ENCODE measurements at places on chromosomes 6 and 20.
A peak's percentile ranks its signal among the peaks of the same experiment; 100 is the strongest.

GRCh38 chr6:131613296-131613925 lies 14.6 kb downstream of the MED23 start:
- DNase-seq, result no peak

- DNase-seq, result no peak
These were observed 70.1 kb upstream of the CNKSR3 start for GRCh38 chr6:154580397-154581135.

- DNase-seq, result peak; percentile 8
These were observed 7.0 kb downstream of the DYNLRB1 start for GRCh38 chr20:34522969-34523871.

DNA sequence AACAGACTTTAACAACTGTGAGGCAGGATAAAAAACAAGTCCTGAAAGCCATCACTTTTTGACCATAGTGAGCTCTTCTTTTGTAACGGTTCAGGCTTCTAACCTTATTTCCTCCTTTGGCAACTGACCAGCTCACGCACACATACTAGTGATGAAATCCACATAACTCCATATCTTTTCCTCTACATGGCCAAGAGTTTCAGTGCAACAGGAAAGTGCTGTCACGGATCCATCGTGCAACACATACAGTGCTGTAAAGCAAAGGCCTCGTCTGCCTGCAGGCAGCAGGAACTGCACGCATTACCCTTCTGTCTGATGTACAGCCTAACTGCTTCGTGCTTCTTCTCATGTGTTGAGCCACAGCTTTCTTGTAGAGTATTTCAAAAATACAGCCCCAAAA lies 108.5 kb downstream of the EPM2A start:
- DNase-seq, result no peak

DNA sequence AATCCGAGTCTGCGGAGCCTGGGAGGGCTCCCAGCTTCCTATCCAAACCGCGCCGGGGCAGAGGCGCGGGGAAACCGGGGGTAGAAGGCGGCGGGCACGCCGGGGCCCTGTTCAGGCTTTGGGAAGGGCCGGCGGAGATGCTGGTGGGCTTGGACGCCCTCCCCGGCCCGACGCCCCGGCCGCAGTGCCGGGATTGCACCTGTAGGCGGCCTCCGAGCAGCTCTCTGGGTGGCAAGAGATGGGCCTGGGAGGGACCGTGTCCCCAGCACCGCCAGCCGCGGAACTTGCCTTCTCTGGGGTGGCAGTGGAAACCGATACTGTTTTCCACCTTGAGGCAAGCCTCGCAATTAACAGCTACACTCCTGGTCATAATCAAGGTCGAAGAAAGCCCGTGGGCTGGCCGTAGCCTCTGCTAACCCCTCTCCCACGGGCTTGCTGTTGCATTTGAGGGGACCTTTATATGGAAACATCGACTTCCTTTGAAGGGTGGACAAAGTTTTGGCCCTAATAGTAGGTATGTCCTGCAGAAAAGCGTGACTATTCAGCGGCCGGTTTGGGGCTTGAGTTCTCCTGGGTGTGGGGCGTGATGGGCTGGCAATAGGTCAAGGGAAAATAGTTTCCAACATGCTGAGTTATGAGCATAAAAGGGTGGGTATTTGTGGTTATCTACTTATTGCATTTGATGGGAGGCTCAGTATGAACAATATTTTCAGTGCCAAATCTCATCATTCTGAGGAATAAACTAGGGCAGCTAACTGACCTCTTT lies 1.1 kb upstream of the JAG1 start:
- no peak for DNase-seq

DNA sequence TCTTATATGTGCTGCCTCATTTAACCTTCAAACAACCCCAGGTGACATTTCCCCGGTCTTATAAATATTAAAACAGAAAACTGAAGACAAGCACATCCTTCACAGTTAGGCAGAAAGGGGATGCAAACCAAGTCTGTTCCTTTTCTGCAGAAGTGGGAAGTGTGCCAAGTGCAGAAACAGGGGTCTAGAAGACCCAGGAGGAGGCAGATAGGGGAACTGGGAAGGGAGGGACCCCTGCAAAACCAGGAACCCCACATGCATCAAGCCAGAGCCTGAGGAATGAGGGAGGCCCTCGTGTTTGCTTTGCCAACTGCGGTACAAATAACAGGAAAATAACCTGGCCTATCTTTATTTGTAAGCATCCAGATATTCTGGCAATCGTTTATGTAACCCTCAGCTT lies 17.0 kb upstream of the CST3 start:
- DNase-seq, result no peak

- no peak for DNase-seq
These were observed 283.0 kb downstream of the HTR1B start for GRCh38 chr6:77180326-77180725.

GRCh38 chr6:196543-196942 lies 95.7 kb upstream of the DUSP22 start:
- DNase-seq, result no peak

GRCh38 chr6:95593025-95593424 lies 15.7 kb downstream of the MANEA start:
- DNase-seq, result no peak

GRCh38 chr6:111805511-111806164 lies 67.6 kb downstream of the FYN start:
- no peak for DNase-seq

DNA sequence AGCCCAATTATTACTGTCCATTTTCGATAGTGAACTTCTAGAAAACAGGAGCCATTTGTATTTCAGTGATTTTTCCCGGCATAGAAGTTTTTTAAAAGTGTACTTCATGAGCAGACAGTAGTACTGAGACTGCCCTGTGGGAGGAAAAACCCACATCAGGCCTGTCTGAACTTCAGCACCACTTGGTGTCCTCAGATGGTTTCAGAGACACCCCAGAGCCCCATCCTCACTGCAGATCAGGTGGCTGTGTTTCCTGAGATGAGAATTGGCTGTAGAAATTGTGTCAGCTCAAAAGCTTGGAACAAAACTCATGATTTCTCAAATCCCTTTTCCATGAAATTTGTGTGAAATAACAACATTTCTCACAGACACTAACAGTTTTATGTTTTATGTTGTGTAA lies 110.0 kb upstream of the RIN2 start:
- DNase-seq, result no peak

GRCh38 chr6:107716688-107717089 lies 107.4 kb downstream of the SCML4 start:
- peak; percentile 39 for DNase-seq

DNA sequence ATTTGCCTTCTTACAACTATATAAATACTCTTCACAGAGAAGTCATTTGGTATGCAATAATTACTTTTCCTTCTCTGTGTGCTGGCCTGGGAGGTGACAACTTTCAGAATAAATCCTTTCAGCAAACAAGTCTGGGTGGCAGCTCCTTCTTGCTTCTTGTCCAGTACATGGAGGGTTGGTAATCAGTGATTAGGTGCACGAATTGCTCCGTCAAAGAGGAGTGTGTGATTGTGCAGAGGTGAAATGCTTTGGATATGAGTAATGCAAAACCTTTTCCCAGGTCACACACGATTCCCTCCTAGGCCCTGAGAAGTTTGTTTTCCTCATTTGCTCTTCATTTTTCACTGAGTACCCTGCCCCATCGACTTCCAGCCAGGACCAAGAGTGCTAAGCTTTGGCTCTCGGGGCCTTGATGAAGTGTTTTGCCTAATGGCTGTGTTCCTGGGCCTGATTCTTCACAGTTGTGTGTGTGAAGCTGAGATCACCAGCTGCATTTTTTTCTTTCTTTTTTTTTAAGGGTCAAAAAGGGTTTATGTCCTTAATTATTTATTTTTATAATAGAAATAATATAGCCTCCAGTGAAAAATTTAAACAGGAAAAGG lies 216.5 kb downstream of the ZMYND8 start:
- DNase-seq, result no peak

DNA sequence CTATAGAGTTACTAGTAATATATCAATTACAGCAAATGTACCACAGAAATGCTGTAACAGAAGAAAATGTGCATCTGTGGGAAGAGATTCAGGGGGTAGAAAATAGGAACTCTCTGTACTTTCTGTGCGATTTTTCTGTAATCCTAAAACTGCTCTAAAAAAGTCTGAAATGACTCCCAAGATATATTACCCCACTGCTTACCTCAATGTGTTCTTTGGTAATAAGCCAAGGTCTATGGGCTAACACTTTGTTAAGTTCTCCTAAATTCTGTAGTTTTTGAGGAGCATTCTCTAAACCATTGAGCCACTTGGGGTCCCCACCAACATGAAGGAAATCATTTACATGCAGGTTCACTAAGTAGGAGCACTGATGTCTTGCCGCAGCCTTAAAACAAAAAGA lies 94.4 kb downstream of the SESN1 start:
- DNase-seq, result no peak

GRCh38 chr6:35015476-35015875 lies 125.7 kb downstream of the TCP11 start:
- no peak for DNase-seq

GRCh38 chr20:53208110-53208832 lies 236.1 kb downstream of the TSHZ2 start:
- DNase-seq, result no peak

GRCh38 chr20:4632876-4633275 lies 88.8 kb upstream of the PRND start:
- DNase-seq, result no peak

DNA sequence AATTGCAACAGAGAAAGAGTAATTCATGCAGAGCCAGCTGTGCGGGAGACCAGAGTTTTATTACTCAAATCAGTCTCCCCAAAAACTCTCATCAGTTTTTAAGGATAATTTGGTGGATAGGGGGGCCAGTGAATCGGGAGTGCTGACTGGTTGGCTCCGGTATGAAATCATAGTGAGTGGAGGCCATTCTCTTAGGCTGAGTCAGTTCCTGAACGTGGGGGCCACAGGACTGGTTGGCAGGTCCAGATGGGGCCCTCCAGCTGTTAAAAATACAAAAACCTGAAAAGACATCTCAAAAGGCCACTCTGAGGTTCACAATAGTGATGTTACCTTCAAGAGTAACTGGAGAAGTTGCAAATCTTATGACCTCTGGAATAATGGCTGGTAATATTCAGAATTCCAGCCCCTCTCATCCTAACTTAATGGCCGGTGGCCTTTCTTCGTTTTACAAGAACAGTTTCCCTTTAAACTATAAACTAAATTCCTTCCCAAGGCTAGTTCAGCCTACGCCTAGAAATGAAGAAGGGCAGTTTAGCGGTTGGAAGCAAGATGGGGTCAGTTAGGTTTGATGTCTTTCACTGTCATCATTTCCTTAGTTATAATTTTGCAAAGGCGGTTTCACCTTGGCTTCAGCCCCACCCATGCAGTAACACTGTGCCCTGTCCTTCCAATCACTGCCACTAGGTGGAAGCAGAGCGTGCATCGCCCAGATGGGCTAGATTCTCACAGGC lies 6.8 kb upstream of the MICA start:
- peak; percentile 80 for DNase-seq

- DNase-seq, result no peak
These were observed 26.4 kb upstream of the ADGRG6 start for GRCh38 chr6:142275236-142276006.

DNA sequence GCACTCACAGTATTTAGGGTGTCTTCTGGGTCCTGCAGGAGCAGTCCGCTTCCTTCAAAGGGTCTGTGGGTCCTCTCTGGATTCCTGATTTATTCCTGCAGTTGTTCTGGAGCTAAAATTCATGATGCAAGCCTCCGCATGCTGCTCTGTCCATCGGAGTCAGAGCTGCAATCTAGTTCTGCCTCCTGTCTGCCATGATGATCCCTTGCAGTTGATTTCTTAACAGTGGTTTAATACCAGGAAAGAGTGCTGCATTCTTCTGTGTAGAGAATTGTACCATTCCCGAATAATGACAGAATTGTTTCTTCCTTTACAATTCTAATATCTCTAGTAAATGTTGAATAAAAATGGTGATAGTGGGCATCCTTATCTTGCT lies 72.0 kb upstream of the B3GAT2 start:
- DNase-seq, result no peak

DNA sequence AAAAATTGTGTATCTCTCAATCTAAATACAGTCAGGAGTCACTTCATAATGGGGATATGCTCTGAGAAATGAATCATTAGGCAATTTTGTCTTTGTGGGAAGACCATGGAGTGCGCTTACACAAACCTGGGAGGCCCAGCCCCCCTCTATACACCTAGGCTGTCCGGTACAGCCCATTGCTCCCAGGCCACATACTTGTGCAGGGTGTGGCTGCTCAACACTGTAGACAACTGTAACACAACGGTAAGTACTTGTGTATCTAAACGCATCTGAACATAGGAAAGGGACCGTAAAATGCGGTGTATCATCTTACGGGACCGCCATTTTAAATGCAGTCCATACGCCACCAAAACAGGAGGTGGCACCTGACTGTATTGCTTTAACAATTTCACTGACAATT lies 58.0 kb upstream of the FRMD1 start:
- DNase-seq, result no peak

GRCh38 chr20:2006452-2007361 lies 12.8 kb upstream of the PDYN start:
- DNase-seq, result no peak

DNA sequence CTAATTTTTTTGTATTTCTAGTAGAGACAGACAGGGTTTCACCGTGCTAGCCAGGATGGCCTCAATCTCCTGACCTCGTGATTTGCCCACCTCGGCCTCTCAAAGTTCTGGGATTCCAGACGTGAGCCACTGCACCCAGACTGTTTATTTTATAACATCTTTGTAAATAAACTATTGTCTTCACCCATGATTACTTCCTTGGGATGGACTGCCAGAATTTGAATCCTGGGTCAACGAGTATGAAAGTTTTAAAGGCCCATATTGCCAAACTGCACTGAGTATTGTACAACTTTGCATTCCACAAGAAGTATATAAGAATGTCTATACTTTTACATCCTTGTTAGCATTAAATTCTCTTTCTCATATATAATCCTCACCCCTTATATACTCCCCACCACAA lies 38.6 kb downstream of the ZHX3 start:
- DNase-seq, result no peak

DNA sequence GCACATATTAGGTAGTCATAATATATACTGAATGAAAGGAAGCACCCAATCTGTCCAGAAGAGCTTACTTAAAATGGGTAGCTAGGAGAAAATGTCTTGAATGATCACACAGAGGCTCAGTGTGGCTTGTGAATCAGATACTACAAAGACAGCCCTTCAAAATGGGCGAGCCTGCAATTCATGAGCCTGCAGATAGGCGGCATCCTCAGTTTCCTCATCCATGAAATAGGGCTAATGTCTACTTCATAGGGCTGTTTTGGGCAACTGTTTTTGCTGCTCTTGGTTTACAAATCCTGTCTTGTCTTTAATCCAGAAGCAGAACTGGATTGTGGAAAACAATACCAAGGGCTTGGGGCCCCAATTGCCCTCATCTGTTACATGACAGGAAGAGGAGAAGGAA lies 129.3 kb upstream of the KCNK16 start:
- no peak for DNase-seq

DNA sequence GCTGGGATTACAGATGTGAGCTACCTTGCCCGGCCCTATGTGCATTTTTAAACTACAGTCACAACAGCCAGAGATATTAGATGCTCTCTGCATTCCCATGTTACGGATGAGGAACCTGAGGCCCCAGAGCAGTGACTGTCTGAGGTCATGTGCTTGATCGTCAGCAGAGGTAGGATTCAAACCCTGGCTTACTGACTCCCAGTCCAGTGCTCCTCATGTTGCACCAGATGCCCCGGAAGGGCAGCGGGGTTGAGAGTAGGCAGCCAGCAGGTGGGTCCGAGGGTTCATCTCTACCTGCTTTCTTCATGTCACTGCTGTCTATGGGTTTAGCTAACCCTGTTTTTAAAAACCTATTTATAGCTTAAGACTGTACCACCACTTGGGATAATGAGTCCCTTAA lies 9.3 kb upstream of the ZNF335 start:
- no peak for DNase-seq

All from effector CD8-positive, alpha-beta T cell (primary cell).